ENCODE measurements at places on chromosomes 6 and 20.

DNA sequence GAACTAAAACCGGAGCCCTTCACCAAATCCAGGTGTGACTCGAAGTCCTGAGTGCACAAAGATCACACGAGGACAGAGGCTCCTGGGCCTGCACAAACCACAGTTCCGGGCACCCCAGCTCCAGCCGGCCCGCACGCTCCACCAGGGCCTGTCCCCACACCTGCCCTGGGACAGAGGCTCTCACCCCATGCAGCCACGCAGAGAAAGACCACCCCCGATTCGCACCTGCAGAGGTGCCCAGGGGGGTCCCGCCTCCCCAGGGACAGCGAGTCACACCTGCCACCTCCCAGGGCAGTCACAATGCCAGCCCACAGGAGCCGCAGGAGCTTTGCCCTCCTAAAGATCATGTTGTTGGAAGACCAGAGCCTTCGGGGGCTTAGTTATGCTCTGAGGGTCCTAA is 25.4 kb upstream of the MRGBP start:
- DNase-seq: no peak

GRCh38 chr20:24665196-24665595 is 195.8 kb downstream of the SYNDIG1 start:
- no peak for DNase-seq

GRCh38 chr6:27777614-27778355 is 134.4 kb downstream of the OR2B2 start:
- no peak for DNase-seq

GRCh38 chr6:157516319-157517026 is 135.5 kb downstream of the ZDHHC14 start:
- DNase-seq: no peak

DNA sequence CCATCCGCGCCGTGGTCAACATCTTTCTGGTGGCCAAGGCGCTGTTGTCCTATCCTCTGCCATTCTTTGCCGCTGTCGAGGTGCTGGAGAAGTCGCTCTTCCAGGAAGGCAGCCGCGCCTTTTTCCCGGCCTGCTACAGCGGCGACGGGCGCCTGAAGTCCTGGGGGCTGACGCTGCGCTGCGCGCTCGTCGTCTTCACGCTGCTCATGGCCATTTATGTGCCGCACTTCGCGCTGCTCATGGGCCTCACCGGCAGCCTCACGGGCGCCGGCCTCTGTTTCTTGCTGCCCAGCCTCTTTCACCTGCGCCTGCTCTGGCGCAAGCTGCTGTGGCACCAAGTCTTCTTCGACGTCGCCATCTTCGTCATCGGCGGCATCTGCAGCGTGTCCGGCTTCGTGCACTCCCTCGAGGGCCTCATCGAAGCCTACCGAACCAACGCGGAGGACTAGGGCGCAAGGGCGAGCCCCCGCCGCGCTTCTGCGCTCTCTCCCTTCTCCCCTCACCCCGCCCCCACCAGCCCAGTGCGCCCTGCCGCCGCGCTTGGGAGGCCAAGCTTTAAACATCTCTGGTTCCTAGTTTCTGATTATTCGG is 4.0 kb downstream of the SLC32A1 start:
- DNase-seq: no peak

GRCh38 chr6:149895833-149896271 is 2.1 kb downstream of the RAET1E start:
- no peak for DNase-seq

GRCh38 chr6:151385177-151385576 is 6.2 kb downstream of the ZBTB2 start:
- no peak for DNase-seq

DNA sequence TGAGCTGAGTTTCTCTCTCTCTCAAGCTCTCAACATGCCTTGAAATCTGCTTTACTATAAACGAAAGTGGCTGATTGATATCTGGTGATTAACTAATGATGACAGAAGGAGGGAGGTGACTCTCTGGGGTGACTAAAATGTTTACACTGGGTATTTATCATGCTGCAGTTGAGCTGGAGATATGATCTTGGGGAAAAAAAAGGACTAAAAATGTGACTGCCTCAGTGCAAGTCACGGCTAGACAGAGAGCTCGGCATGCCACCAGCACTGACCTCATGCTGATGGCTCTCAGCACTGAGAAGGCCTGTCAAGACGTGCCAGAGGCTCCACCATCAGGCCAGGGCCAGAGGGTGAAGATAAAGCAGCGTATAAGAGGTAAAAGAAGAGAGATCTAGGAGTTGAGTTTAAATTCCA is 103.1 kb upstream of the SPACA1 start:
- DNase-seq: no peak

GRCh38 chr6:134628154-134628553 is 310.2 kb upstream of the SGK1 start:
- no peak for DNase-seq

GRCh38 chr20:297925-298775 is 780 bp downstream of the ZCCHC3 start:
- peak; percentile 18 for DNase-seq

Data from NCI-H1930 (cell line).